ENCODE measurements at places on chromosomes 4 and X. TPM values are rescaled to one million over a fixed set of nuclear protein-coding genes. Genes with fewer than 3 reads are reported as not detected.
A peak's percentile ranks its signal among the peaks of the same experiment; 100 is the strongest.

DNA sequence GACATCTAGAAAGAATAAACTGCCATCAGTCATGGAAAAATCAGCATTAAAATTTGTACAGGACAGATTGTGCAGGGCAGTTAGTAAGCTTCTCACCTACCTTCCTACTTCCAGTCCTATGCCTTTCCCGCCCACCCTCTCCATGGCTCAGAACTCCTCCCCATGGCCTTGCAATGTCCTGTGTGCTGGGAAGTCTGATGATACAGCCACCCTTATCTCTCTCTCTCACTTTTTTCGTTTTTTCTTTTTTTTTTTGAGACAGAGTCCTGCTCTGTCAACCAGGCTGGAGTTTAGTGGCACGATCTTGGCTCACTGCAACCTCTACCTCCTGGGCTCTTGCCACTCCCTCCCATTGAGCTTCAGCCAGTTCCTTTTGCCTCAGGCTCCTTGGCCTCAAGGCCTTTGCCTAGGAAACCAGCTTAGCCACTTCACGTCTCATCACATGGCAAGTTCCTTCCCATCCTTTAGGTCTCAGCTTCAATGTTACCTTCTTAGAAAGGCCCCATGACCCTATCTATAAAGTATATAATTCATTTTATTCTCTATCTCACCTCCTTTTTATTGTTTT, 259.7 kb downstream of the NKX6-1 start:
- no peaks in the 10 kb centered on the region for H3K36me3 ChIP-seq
- H3K4me3 ChIP-seq = no peak overlapping the region
- H3K27me3 ChIP-seq = no peaks in the 10 kb centered on the region
- no peak for DNase-seq

DNA sequence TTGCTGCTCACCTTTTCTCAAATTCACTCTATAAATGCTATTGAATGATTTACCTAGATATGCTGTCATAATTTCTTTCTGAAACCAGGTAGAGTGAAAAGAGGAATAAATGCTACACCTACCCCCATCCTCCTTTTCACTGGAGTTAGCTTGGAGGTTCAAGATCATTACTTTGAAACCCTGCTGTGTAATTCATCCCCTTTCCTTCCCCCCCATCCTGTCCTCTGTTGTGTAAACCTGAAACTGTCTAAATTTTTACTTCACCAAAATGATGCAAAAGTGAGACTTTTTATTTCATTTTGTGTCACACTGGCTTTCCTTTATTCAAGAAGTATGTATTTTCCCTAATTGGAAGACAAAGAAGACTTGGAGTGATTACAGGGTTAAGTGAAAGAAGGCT, 5.4 kb downstream of the ZCCHC18 start:
- H3K36me3 ChIP-seq = no peaks in the 10 kb centered on the region
- no peaks in the 10 kb centered on the region for H3K4me1 ChIP-seq
- no peak overlapping the region for H3K4me3 ChIP-seq
- DNase-seq = no peak
- H3K27me3 ChIP-seq = no peaks in the 10 kb centered on the region
- no peak overlapping the region for H3K27ac ChIP-seq

GRCh38 chrX:134760650-134761049, 102.4 kb upstream of the PLAC1 start:
- no peaks in the 10 kb centered on the region for H3K4me1 ChIP-seq
- H3K36me3 ChIP-seq = no peaks in the 10 kb centered on the region
- no peak overlapping the region for H3K4me3 ChIP-seq
- no peak for DNase-seq
- no peak overlapping the region for H3K27ac ChIP-seq

DNA sequence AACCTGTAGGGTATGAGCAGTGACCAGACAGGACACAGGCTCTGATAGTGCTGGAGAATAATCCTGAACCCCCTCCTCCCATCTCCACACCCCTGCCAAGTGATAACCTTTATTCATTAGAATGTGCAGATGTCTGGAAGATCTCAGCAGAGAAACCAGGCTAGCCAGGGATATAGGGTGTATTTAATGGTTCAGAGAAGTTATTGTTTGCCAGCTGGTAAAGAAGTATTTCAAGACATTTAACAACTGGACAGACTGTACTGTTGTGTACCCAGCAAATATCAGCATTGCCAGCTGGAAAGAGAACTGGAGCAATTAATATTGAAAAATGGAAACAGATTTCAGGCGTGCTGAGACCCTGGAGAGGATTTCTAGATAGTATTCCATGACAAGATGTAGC, 94.5 kb downstream of the RASGEF1B start:
- no peak for DNase-seq
- no peak overlapping the region for H3K27ac ChIP-seq
- H3K4me3 ChIP-seq = no peak overlapping the region
- H3K36me3 ChIP-seq = no peaks in the 10 kb centered on the region
- no peaks in the 10 kb centered on the region for H3K4me1 ChIP-seq

GRCh38 chr4:73648478-73648877, 28.2 kb upstream of the RASSF6 start:
- H3K27ac ChIP-seq = no peak overlapping the region
- no peak overlapping the region for H3K4me3 ChIP-seq
- H3K27me3 ChIP-seq = no peaks in the 10 kb centered on the region

DNA sequence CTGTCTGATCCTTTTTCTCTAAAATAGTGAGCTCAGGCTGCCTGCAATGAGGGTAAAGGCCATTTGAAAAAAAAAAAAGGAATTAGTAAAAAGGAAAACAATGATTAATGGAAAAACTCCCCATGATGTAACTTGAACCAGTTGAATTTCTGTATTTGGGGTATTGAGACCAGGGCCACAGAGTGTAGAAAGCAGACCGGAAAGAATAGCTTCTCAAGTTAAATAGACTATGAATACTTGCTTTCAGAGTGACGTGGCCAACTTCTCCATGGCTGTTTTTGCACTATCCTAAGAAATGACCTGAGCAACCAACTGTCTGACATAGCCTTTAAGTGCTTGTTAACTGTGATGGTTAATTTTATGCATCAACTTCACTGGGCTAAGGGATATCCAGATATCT, 222.1 kb upstream of the INTU start:
- H3K4me3 ChIP-seq = no peak overlapping the region
- no peaks in the 10 kb centered on the region for H3K27me3 ChIP-seq
- H3K27ac ChIP-seq = no peak overlapping the region
- DNase-seq = no peak
- no peaks in the 10 kb centered on the region for H3K36me3 ChIP-seq

GRCh38 chrX:94455782-94456181, 781.8 kb downstream of the FAM133A start:
- H3K4me3 ChIP-seq = no peak overlapping the region
- no peak for DNase-seq
- no peaks in the 10 kb centered on the region for H3K4me1 ChIP-seq
- H3K36me3 ChIP-seq = no peaks in the 10 kb centered on the region

DNA sequence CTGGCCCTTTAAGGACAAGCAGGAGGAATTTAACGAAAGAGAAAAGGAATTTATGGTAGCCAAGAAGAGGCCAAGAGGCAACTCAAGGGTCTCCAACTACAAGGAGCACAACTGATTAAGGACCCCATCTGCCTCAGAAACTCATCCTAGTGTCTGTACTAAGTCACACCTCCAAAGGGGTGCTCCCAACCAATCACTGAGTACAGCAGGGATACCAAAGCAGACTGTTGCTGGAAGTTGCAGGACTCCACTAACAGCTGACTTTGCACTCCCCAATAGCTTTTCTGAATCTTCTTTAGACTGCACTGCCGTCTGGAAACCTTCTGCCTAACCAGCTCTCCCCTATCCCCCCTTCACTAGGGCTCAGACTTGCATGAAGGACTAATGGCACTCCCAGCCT, 50.6 kb downstream of the ATP11C start:
- no peaks in the 10 kb centered on the region for H3K4me1 ChIP-seq
- H3K27ac ChIP-seq = no peak overlapping the region
- H3K36me3 ChIP-seq = no peaks in the 10 kb centered on the region

DNA sequence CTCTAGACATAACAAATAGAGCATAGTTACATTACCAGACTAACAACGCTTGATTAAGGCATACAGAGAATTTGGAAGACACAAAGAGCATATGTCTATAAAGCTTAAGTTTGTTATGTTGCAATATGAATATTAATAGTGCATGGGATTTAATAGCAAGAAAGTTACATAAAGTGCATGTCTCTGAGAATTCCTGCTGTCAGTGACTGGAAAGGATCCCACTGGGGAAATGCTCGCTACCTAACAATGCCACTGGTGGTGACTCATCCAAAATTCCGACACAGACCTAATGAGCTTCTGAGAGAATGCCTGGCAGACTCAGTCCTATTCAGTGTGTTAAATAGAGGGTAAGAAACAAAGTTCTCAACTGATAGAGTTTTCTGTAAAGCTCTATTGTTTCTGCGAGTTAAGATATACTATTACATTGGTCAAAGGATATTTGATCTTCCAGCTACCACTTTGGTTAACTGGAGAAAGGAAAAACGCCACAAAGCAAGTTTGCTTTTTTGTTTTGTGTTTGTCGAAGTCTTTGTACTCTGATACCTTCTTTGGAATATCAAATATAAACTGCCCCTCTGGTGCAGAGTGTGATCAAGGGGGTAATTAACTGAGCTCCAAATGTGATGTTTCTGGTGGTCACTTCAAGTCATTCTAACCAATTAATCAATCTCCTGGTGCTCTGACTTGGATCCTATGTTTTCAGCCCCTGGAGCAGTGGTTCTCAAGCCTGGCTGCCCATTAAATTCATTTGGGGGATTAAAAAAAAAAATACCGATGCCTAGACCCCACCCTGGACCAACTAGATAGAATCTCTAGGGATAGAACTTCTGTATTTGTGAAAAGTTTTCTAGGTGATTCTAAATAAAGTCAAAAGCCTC, 107.9 kb downstream of the PALLD start:
- H3K27ac ChIP-seq = peak overlapping the region; percentile 43
- no peaks in the 10 kb centered on the region for H3K27me3 ChIP-seq
- H3K4me1 ChIP-seq = peaks cover 42% of the 10 kb centered on the region
- no peaks in the 10 kb centered on the region for H3K36me3 ChIP-seq

- no peaks in the 10 kb centered on the region for H3K36me3 ChIP-seq
- peaks cover 11% of the 10 kb centered on the region for H3K4me1 ChIP-seq
- no peak for DNase-seq
- H3K27me3 ChIP-seq = no peaks in the 10 kb centered on the region
- H3K4me3 ChIP-seq = no peak overlapping the region
Measured at GRCh38 chr4:140012688-140013486, 141.1 kb downstream of the MAML3 start.

- no peak overlapping the region for H3K4me3 ChIP-seq
- H3K36me3 ChIP-seq = no peaks in the 10 kb centered on the region
- H3K4me1 ChIP-seq = no peaks in the 10 kb centered on the region
- no peak overlapping the region for H3K27ac ChIP-seq
- no peaks in the 10 kb centered on the region for H3K27me3 ChIP-seq
Measured at GRCh38 chrX:139304471-139304870, 226.1 kb upstream of the F9 start.

DNA sequence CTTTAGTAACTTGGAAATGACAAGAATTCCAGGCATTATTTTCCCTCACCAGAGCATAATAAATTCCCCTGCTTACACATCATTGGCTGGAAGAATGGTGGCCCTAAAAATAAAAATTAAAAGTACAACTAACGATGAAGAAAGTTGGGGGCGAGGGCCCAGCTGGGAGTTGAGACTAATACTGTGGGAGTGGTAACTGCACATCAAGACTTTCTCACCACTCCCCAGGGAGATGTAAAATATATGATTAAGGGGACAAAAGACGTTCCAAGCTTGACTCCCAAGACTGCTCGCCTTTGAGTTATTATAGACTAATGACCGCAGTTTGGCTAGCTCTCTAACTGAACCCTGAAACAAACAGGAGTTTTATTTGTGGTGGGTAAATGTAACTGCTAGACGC, 30.0 kb downstream of the SMIM31 start:
- H3K27me3 ChIP-seq = no peaks in the 10 kb centered on the region
- no peak overlapping the region for H3K27ac ChIP-seq
- no peaks in the 10 kb centered on the region for H3K4me1 ChIP-seq
- no peak for DNase-seq
- H3K36me3 ChIP-seq = no peaks in the 10 kb centered on the region

- no peak overlapping the region for H3K27ac ChIP-seq
- H3K27me3 ChIP-seq = no peaks in the 10 kb centered on the region
- DNase-seq = no peak
- no peaks in the 10 kb centered on the region for H3K36me3 ChIP-seq
Measured at GRCh38 chr4:113873508-113873907, 105.9 kb downstream of the ARSJ start.

DNA sequence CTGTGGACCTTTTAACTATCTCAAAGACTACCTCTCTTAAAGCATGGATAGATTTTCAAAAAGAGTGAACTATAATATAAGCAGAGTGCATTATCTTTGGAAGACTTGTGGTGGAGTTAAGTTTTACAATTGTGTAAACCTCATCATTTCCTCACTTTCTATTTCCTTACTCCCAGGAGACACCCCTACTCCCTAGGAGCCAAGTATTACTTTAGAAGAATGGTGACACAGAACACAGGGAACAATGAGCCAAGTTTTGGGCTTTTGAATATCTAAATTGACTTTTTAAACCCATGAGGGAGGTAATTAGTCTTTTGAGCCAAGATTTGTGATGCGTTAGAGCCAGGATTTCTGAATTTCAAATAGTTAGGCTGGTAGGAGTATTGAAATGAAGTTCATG, 78.9 kb upstream of the UNC5C start:
- no peak overlapping the region for H3K4me3 ChIP-seq
- no peaks in the 10 kb centered on the region for H3K4me1 ChIP-seq
- H3K27me3 ChIP-seq = no peaks in the 10 kb centered on the region
- no peaks in the 10 kb centered on the region for H3K36me3 ChIP-seq

GRCh38 chr4:152112887-152113286, 352.1 kb upstream of the GATB start:
- no peaks in the 10 kb centered on the region for H3K36me3 ChIP-seq
- DNase-seq = no peak
- no peak overlapping the region for H3K27ac ChIP-seq
- H3K27me3 ChIP-seq = no peaks in the 10 kb centered on the region
- no peak overlapping the region for H3K4me3 ChIP-seq

DNA sequence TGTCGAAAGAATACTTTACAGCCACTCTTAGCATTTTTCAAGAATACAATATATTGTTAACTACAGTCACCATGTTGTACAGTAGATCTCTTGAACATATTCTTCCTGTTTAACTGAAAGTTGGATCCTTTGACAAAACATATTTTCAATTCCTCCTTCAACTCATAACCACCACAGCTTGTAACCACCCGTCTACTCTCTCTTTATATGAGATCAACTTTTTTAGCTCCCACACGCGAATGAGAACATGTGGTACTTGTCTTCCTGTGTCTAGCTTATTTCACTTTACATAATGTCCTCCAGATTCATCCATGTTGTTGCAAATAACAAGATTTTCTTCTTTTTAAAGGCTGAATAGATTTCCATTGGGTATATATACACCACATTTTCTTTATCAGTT, 338.3 kb upstream of the IGFBP7 start:
- no peaks in the 10 kb centered on the region for H3K27me3 ChIP-seq
- no peak overlapping the region for H3K4me3 ChIP-seq
- no peaks in the 10 kb centered on the region for H3K4me1 ChIP-seq
- H3K27ac ChIP-seq = no peak overlapping the region

- H3K27ac ChIP-seq = no peak overlapping the region
- H3K4me3 ChIP-seq = no peak overlapping the region
- peaks cover 3% of the 10 kb centered on the region for H3K27me3 ChIP-seq
Measured at GRCh38 chr4:70571772-70572171, 20.3 kb upstream of the AMBN start.

- no peak for DNase-seq
- H3K27me3 ChIP-seq = no peaks in the 10 kb centered on the region
- H3K4me3 ChIP-seq = no peak overlapping the region
Measured at GRCh38 chr4:139607502-139608060, 51.6 kb upstream of the SETD7 start.

SPANXA2 gene
- total RNA-seq = not detected

F8A2 gene
- total RNA-seq = not detected

FMR1NB gene
- not detected for total RNA-seq

FHDC1 gene
- total RNA-seq = 5.3 TPM

CT45A6 gene
- not detected for total RNA-seq

CLIC2 gene
- 7.2 TPM for total RNA-seq

PAGE4 gene
- total RNA-seq = not detected

FAM47C gene
- total RNA-seq = not detected

MGAT4D gene
- total RNA-seq = not detected

TCEAL1 gene
- 11.3 TPM for total RNA-seq

ALG13 gene
- total RNA-seq = 42.8 TPM
